Stimulated activated CD4-positive, alpha-beta T cell treated with anti-CD3 and anti-CD28 coated beads, Interleukin-1b, Interleukin-23, amount 100 ng/mL, for 48 hours (primary cell): ENCODE measurements at places on chromosomes 7 and 10.

GRCh38 chr10:121708728-121709674 is 110.8 kb upstream of the FGFR2 start:
- no peak for DNase-seq

DNA sequence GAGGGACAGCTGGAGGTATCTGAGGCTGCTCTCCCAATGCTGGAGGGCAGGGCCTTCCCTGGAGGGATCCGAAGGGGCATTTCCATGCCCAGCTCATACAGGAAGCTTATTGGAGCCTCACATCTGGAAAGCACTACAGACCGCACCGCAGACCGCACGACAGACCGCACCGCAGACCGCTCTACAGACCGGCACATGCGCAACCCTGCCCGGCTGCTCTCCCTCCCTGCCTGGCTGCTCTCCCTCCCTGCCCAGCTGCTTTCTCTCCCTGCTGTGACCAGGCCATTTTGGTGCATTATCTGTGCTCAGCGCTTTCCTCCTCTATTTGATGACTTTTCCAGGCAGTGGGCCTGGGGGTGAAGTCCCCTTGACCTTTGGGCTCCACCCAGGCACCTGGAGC is 39.6 kb upstream of the EN2 start:
- DNase-seq, result no peak

DNA sequence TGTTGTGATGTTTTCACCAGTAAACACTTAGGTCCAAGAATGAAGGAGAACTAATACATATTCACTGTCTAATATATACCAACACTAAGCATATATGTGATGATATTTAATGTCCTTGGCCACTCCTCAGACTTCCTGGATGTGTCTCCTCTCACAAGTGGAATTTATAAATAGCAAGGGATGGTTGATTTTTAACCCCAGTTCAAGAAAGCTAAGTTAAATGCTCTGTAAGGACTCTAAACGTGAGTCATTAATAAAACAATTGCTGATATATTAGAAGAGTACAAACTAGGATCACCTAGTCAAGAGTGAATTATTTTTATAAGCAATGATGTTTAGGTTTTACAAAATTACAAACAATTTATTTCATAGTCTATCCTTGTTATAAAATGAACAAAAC is 355.9 kb upstream of the TMEM229A start:
- DNase-seq, result no peak

DNA sequence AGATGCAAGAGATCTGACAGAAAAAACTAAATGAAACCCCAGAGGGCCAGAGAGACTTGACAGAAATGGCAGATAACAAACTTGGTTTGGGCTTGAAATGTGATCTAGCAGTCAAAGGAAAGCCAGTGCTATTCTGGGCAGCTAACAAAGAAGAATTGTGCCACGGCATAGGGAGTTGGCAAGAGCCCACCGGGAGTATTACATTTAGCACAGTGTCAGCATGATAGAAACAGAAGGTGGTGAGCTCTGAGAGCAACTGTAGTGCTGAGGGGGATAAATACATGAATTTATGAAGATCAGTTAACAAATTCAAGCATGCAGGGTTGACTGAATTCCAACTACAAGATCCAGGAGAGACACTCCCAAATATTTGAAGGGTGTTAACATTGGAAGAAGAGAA is 91.1 kb downstream of the AHCYL2 start:
- no peak for DNase-seq

DNA sequence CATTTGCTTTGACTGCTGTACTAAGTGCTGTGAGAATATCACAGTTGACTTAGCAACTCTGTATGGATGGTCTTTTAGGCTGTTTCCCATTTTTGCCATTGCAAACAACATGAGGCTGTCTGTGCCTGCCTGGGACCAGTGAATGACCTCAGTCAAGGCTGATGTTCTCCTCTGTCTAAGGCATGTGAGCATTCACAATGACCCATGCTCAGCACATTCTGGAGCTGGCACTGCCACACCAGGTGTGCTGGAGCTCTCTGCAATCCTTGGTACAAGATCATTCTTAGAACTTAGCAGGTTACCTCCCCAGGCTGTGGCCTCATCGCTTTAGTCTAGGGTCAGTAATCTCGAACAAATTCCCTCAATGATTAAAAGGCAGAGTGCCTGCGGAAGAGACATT is 61.9 kb downstream of the SH3PXD2A start:
- DNase-seq, result no peak

DNA sequence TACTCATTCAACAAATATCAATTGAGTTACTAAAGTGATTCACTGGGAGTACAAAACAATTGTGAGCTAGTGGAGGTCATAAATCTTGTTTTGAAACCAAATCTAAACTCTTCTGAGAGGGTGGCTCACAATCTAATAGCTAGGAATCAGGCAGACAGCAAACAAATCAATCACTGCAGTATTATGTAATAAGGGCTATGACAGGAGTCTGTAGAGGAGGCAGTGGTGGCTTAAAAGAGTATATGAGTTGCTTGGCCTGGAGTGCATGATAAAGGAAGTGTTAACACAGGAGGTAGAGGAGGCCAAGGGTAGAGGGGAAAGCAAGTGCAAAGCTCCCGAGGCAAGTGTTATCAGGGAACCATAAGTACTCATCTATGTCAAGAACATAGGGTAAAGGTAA is 16.5 kb downstream of the MYPN start:
- no peak for DNase-seq
